ENCODE measurements at places on chromosomes 11 and 22.

- no peak for DNase-seq
Observed at GRCh38 chr11:7418061-7418460, 67.2 kb upstream of the OLFML1 start.

- DNase-seq = no peak
Observed at GRCh38 chr11:108975641-108976071, 310.8 kb downstream of the DDX10 start.

- no peak for DNase-seq
Observed at GRCh38 chr11:134670247-134670782, 258.3 kb upstream of the B3GAT1 start.

DNA sequence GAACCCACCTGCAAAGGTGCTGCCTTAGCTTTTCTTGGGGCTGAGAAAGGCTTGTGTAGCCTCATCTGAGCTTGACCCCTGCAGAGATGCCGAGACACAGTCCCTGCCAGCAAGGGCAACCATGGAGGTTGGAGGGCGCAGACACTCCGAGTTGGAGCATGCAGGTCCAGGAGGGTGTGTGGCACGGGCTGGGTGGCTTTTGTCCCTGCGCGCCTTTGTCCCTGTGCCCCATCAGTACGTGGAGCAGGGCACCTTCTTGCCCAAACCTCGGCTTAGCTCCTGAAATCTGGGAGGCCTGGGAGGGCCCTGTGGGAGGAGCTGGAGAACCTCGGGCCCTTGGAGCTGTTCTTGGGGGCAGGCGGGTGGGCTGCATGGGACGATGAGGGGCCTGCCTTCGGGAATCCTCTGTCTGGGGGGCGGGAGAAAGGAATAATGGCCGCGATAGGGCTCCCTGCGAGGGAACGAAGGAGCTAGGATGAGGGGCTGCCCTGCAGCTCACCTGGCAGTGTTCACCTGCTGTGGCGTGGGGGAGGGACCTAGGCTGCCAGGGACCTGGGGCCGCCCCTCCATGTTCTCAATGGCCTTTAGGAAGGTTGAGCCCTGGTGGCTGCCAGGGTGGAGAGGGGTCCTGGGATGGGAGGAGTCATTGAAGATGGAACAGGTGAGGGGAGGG lies 3.4 kb downstream of the BRSK2 start:
- DNase-seq = no peak

- no peak for DNase-seq
Observed at GRCh38 chr11:103792981-103793468, 243.4 kb upstream of the DDI1 start.

DNA sequence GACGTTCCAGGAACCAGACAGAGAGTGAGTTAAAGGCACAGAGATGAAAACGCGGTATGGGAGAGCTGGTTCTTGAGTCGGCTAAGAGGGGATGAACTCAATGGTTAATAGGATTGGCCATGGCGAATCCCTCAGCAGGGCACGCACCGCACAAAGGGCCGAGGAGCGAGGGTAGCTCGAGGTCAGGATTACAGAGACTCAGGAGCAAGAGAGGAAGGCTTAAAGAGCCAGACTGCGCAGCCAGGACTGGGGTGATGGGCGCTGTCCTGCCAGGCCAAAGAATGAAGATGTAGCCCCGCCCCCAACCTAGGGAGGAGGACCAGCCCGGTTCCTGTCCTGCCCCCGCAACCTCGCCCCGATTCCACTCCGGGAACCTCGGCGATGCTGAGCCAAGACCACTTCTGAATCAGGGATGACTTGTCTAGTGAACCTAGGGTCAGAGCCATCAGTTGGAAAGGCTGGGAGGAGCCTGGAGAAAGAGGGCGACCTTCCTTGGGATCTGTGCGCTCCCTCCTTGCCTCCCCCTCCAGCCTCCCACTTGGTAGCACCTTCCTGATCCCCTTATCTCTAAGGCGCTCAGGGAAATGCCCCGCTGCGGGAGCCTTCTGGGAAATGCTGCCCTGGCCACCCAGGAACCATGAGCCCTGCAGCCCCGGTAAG lies at the start of gene PLEKHB1:
Gene PLEKHB1 (plus strand): TSS at position 610 of the 660 bp plus-strand sequence. CDS start 28 bp downstream, at position 638.
- no peak for DNase-seq

- no peak for DNase-seq
Observed at GRCh38 chr22:36369922-36370791, 17.6 kb downstream of the MYH9 start.

GRCh38 chr11:48033918-48034341 lies 53.6 kb downstream of the PTPRJ start:
- no peak for DNase-seq

DNA sequence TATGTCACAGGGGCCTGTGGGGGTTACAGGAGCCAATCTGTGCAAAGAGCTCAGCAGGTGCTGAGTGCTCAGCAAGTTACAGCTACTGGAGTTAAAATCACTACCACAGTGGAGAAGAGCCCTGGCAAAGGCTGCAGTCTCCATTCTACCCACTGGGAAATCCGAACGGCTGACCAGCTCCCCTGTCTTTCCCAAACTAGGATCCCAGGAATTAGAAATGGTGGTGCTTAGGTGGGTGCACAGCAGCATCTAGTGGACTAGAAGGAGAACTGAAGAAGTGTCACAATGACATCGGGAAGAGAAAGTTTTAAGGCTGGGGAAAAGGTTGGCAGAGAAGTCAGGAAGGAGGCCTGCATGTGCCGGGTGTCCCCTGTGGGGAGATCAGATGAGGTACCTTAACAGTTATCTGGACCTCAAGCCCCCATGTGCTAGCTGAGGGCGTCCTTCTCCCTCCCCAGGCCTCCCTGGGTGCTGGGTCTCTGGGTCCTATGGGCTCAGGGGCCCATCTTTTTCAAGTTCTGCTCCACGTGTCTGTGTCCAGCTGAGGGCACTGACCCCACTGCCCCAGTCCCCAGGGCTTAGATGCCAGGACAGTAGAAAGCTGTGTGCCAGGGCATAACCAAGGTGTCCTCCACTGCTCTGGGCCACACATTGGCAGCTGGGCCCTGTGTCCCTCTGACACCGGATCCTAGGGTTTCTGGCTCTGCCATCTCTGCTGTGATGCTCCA lies 1.9 kb downstream of the PIWIL3 start:
- DNase-seq = no peak

GRCh38 chr11:120667281-120667680 lies 155.7 kb downstream of the GRIK4 start:
- no peak for DNase-seq

- no peak for DNase-seq
Observed at GRCh38 chr22:25131198-25131887, 68.3 kb upstream of the CRYBB3 start.

- no peak for DNase-seq
Observed at GRCh38 chr11:66112601-66113499, 42.8 kb downstream of the PACS1 start.

- DNase-seq = no peak
Observed at GRCh38 chr11:123344790-123345357, 85.2 kb upstream of the GRAMD1B start.

GRCh38 chr11:94795476-94796189 lies 27.5 kb downstream of the AMOTL1 start:
- no peak for DNase-seq

- no peak for DNase-seq
Observed at GRCh38 chr11:128614026-128614425, 26.7 kb upstream of the ETS1 start.

DNA sequence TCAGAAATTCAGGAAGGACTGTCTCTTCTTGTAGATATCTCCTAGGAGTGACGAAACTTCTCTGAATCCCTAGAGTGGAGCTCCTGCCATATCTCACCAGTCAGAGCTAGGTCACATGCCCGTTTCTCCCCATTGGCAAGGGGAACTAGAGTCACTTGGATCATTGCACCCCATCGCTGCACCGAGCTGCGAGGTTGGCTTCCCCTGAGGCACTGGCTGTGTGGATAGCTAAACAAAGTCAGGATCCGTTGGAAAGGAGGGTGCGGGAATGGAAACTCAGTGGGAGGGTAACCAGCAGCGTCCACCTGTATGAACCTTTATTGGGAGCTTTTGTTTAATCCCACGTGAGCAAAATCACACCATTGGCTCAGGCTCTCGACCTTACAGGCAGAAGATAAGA lies 283.8 kb downstream of the BRD1 start:
- DNase-seq = no peak

GRCh38 chr22:50600538-50600937 lies at the start of gene MAPK8IP2:
Gene MAPK8IP2 (plus strand): TSS chr22:50600793. CDS start chr22:50600819, 26 bp downstream.
- DNase-seq = no peak

GRCh38 chr11:48064306-48064705 lies 83.9 kb downstream of the PTPRJ start:
- no peak for DNase-seq

DNA sequence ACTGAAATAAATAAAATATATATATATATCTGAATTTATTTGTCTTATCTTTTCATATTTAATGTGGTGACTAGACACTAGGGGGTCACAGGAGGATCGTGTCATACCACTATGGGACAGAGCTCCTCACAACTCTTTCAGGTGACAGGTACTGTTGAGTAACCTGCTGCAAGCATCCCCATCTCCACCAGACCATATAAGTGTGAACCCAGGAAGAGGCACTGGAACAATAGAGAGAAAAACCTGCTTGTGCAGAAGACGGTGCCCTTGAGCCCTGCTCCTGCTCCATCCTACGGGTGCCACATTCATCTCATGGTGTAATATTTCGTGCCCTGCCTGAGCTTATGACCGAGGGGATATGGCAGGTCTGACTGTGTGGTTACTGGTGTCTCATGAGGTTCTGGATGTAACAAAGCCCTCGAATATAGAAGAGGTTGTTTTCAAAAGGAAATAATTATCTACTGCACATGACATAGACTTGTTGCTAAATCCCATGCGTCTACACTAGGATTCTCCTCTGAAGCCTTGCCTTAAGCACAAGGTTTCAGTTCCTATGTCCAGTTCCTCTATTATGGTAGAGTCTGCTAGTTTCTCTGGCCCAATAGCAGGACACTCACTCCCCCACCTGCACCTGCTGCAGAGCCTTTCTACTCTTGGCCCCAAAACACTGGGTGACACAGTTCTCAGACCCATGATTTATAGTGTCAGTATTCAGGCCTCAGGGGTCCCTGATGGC lies 70.4 kb downstream of the GGTLC2 start:
- no peak for DNase-seq

GRCh38 chr11:134666273-134667174 lies 254.5 kb upstream of the B3GAT1 start:
- no peak for DNase-seq

DNA sequence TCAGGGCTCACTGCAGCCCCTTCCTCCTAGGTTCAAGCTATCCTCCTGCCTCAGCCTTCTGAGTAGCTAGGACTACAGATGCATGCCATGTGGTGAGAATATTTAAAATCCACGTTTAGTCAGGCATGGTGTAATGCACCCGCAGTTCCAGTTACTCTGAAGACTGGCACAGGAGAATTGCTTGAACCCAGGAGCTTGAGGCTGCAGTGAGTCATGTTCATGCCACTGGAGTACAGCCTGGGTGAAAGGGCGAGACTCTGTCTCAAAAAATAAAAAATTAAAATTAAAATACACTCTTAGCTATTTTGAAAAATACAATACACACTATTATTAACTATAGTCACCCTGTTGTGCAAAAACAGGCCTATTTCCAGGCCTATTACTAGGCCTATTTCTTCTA lies 38.4 kb downstream of the NOX4 start:
- DNase-seq = no peak

GRCh38 chr11:45752106-45752505 lies 52.8 kb upstream of the SLC35C1 start:
- DNase-seq = no peak

GRCh38 chr11:35784699-35785098 lies 122.1 kb downstream of the TRIM44 start:
- DNase-seq = no peak

DNA sequence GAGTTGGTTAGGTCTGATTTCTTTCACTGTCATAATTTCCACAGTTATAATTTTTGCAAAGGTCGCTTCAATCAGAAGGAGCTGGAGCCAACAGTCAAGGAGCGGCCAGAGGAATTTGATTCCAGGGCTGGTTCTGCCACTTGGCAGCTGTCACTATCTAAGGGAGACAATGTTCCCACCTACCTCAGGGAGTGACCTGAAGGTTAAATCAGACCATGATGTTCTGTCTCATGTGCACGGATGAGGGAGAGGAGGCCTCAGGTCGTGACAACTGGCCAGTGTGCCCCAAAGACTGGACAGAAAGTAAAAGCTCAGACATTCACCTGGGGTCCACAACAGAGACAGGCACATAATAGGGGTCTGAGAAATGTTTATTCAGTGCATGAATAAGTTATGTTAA lies 7.6 kb downstream of the MRGPRD start:
- no peak for DNase-seq

DNA sequence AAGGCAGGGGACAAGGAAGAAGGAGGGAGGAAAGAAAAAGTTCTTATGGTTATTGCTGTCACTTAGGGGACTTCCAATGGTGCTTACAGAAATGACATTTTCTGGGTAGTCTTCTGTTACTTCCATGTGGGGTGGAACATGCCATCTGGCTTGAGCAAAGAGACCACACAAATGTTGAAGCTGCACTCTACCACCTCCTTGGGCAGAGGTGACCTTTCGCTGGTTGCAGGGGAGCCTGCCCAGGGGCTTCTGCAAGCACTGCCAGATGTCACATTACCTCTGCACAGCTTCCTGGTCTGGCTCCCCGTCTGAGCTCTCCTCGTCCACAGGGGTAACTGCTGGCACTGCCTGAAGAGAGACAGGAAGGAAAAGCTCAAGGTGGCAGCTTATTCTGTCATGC lies 32.6 kb upstream of the APOA1 start:
- DNase-seq = no peak

DNA sequence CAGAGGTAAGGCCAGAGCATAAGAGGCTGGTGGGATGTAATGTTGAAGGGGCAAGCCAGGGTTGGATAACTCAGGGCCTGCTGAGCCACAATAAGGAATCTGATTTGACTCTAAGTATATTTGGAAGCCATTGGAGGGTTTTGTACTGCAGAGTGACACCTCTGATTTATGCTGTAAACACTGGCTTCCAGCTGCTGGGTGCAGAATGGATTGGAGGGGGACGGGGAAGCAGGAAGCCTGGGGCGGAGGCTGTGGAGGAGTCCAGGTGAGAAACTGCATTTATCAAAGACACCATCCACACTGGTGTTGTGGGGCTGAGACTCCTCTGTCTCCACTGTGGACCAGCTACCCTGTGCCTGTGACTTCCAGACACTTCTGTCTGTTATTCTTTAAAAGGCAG lies 26.8 kb downstream of the MIAT start:
- no peak for DNase-seq

- no peak for DNase-seq
Observed at GRCh38 chr11:36346562-36347383, 50.7 kb downstream of the PRR5L start.

Data from activated naive CD4-positive, alpha-beta T cell treated with anti-CD3 and anti-CD28 coated beads, Interleukin-2, amount 50 U/mL, for 16 hours (primary cell).